NCI-H1417 (cell line): ENCODE measurements at places on chromosomes 4 and X.

DNA sequence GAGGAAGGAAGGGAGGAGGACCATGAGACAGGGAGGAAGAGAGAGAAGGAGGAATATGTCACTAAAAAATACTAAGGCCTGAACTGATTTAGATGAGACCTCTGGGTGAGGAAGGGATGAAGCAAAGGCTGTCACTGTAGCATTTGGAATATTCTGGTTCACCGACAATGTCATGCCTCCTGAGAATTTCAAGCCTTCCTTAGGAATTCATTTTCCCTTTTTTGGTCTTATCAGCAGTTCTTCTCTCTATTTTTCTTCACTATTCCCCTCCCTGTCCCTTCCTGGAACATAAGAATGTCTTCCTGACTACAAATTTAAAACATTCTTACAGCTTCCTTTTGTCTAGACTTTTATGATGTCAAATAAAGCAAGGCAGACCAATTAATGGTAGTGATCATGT, 527.8 kb downstream of the INPP4B start:
- no peak for DNase-seq

- no peak for DNase-seq
These were observed 28.9 kb upstream of the DRP2 start for GRCh38 chrX:101190736-101191135.

- DNase-seq: no peak
These were observed 67.6 kb downstream of the MTNR1A start for GRCh38 chr4:186487726-186488125.

GRCh38 chrX:3567686-3568085, 145.8 kb downstream of the PRKX start:
- DNase-seq: no peak

- DNase-seq: no peak
These were observed 113.4 kb downstream of the PACRGL start for GRCh38 chr4:20813700-20814099.

DNA sequence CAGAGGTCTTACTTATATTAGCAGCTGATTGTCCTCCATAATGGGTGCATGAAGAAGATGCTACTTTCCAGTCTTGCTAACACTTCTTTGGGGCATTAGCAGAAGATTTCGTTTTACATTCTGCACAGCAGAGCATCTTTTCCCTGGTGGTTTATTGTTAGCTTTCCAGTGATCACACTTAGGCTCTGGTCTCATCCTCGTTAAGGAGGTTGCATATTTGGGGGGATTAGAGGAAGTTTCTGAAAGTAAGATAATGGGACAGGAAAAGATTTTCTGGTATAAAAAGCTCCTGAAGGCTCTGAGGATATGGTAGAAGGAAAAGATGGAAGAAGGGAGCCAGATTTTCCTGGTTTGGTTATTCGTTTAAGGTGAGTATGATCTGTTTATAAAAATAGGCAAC, 134.1 kb downstream of the GATB start:
- DNase-seq: no peak

- no peak for DNase-seq
These were observed 251.0 kb downstream of the PRDM5 start for GRCh38 chr4:120671538-120671937.

DNA sequence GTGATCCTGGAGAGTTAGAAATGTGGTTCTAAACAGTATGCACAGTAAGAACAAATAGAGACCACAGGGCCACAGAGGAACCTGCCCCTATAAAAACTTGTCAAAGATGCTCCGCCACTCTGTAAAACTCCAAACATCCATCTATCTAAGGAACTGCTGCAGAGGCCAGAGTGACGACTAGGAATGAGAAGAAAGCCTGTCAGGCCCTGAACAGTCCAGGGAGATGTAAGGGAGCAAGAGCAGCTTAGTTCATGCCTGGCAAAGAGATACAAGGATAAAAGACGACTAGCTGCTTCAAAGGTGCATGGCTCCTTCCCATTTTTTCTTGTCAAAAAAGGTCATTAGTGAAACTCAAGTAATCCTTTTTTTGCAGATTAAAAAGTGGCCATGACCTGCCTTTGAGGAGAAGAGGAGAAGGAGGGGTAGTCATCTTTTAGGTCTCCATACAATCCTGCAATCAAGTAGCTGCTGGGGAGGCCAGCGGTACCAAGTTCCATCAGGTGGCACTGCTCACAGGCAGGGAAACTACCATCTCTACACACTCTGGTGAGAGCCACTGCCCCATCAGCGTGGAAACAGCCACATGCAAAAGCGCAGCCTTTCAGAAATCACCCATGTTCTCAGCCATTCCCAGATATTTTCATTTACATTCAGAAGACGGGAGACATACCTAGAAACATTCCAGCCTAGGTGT, 162.1 kb downstream of the TSPAN5 start:
- DNase-seq: no peak

GRCh38 chrX:47169726-47170515, 23.7 kb upstream of the UBA1 start:
- no peak for DNase-seq

- DNase-seq: peak; percentile 12
These were observed 609.1 kb upstream of the TECRL start for GRCh38 chr4:65018313-65018712.

DNA sequence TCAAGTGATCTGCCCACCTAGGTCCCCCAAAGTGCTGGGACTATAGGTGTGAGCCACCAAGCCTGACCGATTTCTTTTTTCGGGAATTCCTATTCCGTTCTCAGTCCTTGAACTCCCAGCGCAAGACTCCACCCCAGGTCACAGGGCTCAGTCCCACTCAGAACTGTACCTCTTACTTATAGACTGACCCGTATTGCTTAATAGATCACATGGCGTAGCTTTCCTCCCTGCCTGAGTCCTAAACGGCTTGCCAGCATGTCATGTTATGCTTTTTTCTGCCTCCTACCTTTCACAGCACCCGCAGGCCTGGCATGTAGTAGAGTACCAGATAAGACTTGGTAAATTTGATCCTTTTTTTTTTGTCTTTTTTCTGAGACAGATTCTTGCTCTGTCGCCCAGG, 22.4 kb downstream of the SAT1 start:
- DNase-seq: no peak

DNA sequence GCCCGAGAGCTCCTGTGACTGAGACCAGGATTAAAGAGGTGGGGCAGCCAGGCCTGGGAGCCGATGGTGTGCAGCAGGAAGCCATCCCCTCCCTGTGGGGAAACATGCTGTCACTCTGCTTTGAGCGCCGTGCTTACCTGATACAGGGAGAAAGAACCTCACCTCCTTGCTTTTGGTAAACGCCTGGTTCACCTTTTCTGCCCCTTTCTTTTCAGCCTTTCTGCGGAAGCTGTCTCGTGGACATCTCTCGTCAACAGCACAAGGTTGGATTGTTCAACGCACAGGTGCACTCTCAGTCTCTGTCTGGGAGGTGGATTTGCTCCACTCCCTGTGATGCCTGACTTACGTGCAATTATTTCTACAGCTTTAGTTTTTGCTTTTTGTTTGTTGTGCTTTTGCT, 12.0 kb downstream of the ZFYVE28 start:
- no peak for DNase-seq

DNA sequence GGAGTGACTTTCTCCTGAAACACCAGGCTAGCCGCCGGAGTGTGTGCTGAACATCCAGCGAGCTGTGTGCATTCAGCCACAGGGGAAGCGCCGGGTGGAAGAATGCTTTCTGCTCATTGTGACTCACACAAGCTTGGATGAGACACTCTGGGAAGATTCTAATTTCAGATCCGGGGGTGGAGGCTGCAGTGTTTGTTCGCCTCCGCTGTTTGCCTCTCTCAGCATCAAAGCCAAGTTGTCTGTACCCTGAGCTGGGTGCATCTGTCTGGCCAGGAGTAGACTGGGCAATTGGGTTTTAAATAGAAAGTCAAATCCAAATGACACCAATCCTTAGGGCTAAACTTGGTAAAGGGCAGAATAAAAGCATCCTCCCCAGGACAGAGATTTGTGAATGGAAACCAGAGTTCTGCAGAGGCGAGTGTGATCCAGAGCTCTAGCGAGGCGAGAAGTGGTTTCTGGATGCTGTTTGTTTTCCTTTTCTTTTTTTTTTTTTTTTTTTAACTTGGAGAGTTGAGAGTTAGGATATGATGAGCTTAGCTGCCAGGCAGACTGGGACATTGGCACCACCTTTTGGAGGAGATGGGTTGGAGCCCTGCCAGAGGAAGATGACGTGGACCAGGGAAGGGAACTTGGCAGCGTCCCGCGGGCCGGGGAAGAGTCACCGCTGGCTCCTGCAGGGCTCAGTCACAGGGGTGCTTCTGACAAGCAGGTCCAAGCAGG, 196.0 kb upstream of the PSAPL1 start:
- peak; percentile 19 for DNase-seq

- DNase-seq: no peak
These were observed 5.1 kb downstream of the BGN start for GRCh38 chrX:153499876-153500275.

- DNase-seq: no peak
These were observed 50.3 kb downstream of the MAML3 start for GRCh38 chr4:140103676-140104075.

DNA sequence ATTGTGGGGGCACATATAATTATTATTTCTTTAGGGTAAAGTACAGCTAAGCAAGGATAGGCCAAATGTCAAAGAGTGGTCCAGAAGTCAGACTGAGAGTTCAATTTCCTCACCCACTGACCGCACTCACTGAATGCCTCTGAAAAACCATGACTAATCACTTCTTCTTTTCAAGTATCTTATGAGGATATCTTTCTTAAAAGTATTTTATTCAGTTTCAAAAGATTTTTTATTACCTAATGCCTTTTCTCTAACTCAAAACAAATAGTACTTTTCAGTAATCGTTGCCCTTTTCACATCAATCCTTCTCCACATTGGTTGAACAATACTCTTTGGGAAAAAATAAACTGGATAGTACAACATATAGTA, 61.7 kb upstream of the CAMK2D start:
- DNase-seq: no peak

- DNase-seq: no peak
These were observed 3.7 kb downstream of the BLOC1S4 start for GRCh38 chr4:6719611-6720179.

DNA sequence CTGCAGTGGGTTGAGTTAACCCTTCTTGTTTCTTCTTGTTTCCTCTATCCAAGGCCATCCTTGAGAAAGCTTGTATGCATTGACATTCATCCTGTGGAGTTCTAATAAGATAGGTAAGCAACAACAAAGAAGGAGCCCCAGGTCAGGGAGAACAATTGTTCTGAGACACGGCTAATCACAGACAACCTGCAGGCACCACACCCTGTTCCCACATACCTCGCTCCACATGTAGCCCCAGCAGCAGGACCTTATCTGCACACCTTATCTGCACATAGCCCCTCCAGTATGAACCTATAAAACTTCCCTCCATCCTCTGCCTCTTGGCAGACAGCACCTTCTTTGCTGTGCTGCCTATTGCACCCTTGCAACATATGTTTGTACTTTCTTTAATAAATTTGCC, 129.1 kb downstream of the MSL3 start:
- peak; percentile 56 for DNase-seq

- DNase-seq: no peak
These were observed 31.1 kb downstream of the BMP15 start for GRCh38 chrX:50941638-50942037.

GRCh38 chrX:5080791-5081190, 1147.9 kb downstream of the NLGN4X start:
- DNase-seq: no peak
